ENCODE measurements at places on chromosomes 12 and 14.

DNA sequence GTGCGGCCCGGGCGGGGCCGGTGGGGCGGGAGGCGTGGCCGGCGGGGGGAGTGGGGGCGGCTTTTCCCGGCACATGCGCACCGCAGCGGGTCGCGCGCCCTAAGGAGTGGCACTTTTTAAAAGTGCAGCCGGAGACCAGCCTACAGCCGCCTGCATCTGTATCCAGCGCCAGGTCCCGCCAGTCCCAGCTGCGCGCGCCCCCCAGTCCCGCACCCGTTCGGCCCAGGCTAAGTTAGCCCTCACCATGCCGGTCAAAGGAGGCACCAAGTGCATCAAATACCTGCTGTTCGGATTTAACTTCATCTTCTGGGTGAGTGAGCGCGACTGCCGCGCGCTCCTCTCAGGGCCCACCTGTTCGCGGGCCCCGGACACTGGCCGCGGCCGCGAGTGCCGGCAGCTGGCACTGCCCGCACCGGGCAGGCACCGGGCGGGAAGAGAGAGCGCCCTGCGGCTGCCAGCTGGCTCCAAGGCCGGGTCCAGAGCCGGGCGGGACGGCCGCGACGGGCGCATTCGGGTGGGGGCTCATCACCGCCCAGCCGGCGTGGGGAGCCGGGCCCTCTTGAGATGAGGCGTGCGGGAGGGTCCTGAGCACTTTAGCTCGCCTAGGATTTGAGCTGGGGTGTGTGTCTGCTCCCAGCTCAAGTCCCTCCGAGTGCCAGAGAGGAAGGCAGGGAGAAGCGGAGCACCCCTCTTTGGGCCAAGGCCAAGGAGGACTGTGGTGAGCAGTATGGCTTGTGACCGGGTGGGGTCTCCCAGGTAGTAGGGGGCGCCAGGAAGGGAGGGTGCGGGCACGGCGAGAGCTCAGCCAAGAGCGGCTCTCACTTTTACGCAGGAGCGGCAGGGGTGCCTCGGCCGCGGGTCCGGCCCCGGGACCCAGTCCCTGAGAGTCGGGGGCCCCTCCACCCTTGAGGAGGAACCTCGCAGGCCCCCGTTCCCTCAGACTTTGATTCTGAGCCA lies at the start of gene CD9:
Gene CD9 (plus strand): TSS at position 145 of the 957 bp plus-strand sequence. CDS start 100 bp downstream, at position 245.
- no peak for DNase-seq

DNA sequence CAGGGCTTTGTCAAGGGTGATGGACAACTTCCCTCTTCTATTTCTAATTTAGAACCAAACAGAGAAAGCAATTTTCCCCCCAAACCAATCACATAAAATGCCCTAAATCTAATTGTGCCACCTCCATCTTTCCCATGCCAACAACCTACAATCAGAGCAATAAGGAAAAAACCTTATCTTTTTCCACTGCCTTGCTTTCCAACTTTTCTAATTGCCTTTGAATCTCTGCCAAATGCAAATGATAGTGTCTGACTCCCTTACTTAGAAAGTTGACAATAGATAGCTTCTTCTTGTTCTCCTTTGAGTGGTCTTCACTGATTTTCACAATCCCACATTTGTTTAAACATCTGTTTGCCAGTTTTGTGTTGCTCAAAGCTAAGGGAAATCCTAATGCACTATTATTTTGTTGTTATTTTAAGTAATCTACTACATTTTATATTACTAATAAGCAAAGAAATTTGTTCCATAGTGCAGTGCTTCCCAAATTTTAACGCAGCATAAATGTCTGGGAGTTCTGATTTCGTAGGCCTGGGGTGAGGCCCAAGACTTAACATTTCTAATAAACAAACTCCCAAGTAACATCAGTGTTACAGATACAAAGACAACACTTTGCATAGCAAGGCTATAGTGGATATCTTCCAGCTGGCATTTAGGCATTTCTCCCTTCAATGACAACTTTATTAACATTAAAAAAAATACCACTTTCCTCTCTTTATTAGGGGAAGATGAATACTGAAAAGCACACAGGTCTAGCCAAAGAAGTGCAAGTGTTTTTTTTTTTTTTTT lies 696.3 kb upstream of the USP15 start:
- no peak for DNase-seq

GRCh38 chr14:50388256-50388931 lies 8.3 kb downstream of the CDKL1 start:
- DNase-seq, result no peak

DNA sequence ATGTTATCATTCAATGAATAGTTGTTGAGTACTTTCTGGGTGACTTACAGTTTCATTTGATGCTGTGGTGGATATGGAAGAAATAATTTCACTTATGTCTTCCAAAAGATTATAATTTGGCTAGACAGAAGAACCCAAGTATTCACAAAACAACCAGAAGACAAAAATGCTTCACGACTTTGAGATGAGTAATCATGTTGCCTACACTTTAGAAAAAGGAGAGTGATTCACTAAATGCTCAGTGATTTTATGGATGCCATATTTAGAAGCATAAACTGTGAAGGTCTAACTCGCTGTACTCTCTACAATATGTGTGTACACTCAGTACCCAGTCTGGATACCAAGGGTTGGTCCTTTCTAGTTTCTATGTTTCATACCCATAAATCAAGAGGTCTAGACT lies 101.3 kb upstream of the E2F7 start:
- no peak for DNase-seq

DNA sequence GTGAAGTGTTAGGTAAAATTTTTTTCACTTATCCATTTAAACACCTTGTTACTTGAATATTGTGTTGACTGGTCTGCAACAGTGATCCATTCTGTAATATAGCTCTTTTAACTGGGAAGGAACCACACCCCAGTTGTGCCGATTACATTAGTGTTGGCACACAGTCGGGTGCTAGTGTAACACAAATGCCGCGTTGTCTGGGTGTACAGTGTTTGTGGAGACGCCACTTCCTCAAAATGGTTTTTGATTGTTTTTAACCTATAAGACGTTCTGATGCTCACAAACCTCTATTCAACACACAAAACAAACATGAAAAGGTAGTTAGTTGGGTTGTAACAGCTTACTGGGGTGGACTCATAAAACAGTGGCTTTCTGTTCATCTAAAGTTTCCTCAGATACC lies 48.0 kb upstream of the TRAF3 start:
- DNase-seq, result no peak

- DNase-seq, result no peak
These were observed at the start of gene ZDHHC22 for GRCh38 chr14:77141214-77142004. Gene ZDHHC22 (minus strand): TSS chr14:77141791. CDS start chr14:77139738, 2,053 bp downstream.

DNA sequence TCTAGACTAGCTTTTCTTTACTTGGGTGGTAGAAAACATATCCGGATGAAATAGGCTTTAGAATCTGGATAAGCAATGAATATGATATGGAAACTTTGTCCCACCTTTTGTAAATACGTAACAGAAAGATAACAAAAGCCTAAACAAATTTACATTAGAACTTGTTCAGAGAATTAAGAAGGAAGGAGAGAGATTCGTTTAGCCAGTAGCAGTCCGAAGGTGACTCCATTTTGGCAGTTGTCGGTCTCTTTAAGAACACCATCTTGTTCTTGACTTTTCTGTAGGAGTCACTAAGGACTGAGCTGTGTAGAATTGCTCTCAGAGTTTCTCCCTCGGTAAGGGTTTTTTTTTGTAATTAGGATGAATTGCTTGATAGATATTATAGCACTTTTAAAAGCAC lies 475.1 kb downstream of the PCNX1 start:
- DNase-seq, result no peak

- no peak for DNase-seq
These were observed 4.9 kb upstream of the WASHC4 start for GRCh38 chr12:105102673-105103072.

- peak; percentile 36 for DNase-seq
These were observed 123.6 kb downstream of the TSPAN9 start for GRCh38 chr12:3200814-3201233.

- DNase-seq, result no peak
These were observed 1.4 kb upstream of the GLTP start for GRCh38 chr12:109881752-109882151.

DNA sequence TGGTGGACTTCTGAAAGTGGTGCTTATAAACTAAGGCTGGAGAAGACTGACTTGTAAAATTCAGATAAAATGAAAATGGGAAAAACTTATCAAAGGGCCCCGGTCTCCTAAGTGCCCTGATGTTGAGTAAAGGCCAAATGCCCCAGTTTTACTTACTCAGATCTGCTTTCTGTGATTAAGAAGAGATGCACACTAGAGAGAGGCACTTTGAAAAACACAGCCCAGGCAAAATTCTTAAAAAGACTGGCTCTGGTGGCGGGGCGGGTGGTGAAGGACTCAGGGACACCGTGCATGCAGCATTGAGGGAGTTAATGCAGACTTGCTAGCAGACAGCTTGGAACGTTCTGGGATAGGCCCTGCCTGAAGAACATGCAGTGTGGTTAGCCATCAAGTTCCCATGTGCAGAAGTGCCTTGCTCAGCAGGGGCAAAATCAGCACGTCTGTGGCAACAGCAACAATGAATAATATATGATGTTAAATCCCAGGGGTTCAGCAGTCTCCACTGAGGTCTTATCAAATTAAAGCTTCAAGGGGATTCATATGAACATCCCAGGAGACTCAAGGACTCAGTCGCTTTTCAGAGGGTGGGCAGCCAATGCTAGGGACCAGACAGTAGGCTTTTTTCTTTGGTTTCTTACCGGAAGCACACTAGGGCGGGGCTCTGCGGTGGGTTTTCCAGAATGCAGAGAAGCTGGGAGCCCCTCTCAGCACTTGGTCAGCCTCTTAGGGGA lies 105.0 kb downstream of the DAD1 start:
- DNase-seq, result no peak

DNA sequence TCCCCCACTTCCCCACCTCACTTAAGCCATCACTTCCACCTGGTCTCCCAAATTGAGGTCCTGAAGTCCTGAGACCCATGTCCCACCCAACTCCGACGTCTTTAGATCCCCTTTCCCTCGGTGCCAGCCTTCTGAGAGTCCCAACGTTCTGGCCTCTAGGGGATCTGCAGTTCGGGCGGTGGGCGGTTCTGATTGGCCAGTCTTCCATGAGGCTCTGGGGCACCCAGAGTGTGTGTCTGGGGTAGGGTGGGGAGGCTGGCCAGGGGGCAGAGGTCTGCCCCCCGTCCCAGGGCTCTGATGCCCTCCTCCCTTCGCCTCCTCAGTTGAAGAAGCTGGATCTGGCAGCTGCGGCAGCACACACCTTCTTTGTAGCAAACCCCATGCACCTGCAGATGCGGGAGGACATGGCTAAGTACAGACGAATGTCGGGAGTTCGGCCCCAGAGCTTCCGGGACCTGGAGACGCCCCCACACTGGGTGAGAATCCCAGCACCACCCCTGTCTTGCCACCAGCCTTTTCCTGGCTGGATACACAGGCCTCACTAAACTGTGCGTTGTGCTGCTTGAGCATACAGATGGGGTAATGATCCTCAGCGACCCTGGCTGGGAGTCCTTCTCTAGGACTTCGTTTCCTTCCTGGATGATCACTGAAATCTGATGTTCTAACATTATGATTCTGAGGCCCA lies 1.5 kb downstream of the P3H3 start:
- peak; percentile 83 for DNase-seq

DNA sequence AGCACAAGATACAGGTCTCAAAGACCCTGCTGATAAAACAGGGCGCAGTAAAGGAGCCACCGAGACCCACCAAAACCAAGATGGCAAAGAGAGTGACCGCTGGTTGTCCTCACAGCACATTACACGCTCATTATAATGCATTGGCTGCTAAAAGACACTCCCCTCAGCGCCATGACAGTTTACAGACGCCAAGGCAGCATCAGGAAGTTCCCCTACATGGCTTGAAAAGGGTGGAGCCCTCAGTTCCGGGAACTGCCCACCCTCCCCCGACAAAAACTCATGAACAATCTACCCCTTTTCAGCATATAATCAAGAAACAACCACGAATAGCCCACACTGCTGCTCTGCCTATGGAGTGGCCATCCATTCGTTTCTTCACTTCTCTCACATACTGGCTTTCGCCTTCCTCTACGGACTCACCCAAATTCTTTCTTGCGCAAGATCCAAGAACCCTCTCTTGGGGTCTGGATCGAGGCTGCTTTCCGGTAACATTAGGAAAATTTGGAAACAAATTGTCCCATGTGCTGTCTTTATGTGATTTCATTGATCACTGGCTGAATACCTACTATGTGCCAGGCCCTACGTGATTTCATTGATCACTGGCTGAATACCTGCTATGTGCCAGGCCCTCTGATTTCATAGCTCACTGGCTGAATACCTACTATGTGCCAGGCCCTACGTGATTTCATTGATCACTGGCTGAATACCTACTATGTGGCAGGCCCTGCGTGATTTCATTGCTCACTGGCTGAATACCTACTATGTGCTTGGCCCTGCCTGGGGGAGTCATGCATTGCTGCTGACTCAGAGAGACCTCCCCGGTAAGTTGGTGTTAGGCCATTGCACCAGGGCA lies 126.4 kb downstream of the PIWIL1 start:
- no peak for DNase-seq

GRCh38 chr14:105488781-105489541 lies 2.1 kb upstream of the TEDC1 start:
- no peak for DNase-seq

DNA sequence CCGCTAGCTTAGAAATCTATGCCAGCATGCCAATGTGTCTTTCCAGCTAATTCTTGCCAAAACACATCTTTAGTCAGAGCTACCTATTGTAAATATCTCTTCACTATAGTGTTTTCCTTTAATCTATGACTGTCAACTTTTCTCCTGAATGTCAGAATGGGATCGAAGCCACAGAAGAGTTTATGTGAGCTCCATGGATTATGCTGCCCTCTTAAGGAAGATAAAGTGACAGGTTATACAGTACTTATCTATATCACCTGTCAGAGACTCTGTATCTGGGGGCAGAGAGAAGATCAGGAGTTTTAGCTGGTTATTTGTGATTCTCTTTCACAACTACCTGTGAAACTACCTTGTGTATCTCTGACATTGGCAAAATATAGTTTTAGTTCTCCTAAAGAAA lies 204.3 kb upstream of the SEL1L start:
- DNase-seq, result peak; percentile 8

GRCh38 chr12:54390176-54390667 lies 5.7 kb upstream of the ZNF385A start:
- DNase-seq, result peak; percentile 51

Data from NCI-H526 (cell line).